ENCODE measurements at places on chromosomes 3 and 15.

DNA sequence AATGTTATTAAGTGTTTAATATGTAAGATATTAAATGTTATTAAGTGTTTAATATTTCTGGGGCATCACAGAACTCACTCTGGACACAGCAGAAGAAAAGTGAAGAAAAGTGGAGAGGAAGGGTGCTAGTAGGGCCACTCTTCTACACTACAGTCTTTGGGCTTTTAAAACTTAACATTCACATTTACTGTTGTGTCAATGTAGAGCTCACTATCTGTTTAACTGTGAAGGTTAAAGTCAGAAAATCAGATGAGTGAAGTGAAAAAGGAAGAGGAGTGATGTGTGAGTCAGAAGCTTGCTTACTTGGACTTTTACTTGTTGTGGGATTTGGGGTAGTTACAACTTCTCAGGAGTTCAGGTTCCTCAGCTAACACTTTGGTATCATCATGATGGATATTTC lies 145.3 kb upstream of the DNAJC19 start:
- no peak for DNase-seq

GRCh38 chr3:86921971-86922680 lies 68.8 kb downstream of the VGLL3 start:
- no peak for DNase-seq

DNA sequence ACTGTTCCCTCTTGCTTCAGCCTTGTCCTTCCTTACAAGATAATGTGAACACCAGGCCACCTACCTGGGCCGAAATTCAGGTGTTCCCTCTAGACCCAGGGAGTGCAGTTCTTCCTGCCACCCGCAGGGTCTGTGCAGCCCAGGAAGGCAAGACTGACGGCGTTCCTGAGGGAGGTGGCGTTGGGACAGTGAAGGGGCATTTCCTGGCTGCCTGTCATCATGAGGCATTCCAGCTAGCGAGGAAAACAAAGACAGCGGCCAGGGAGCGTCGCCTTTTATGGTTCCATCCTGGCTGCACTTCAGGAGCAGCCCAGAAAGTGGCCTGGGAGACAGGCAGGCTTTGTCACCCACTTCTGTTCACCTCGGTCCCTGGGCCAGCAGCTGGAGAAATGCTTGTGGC lies 84.8 kb upstream of the WNT5A start:
- no peak for DNase-seq

GRCh38 chr15:74399511-74400312 lies 32.3 kb upstream of the CYP11A1 start:
- DNase-seq: peak; percentile 62

DNA sequence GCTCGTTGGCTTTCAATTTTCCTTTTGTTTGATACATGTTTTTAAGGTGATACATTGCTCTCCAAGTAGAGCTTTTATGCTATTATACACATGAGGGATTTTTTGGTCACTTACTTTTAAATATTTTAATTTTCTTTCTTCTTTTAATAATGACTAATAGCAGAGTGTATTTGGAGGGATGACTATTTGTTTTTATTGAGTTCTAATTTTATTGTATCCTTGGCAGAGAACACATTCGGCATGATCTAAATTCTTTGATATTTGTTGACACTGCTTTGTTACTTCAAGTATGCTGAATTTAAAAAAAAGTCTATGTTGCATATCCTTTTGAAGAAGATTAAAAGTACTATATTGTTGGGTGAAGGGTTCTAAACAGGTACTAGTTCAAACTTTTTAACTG lies 149.9 kb upstream of the PDZRN3 start:
- no peak for DNase-seq

DNA sequence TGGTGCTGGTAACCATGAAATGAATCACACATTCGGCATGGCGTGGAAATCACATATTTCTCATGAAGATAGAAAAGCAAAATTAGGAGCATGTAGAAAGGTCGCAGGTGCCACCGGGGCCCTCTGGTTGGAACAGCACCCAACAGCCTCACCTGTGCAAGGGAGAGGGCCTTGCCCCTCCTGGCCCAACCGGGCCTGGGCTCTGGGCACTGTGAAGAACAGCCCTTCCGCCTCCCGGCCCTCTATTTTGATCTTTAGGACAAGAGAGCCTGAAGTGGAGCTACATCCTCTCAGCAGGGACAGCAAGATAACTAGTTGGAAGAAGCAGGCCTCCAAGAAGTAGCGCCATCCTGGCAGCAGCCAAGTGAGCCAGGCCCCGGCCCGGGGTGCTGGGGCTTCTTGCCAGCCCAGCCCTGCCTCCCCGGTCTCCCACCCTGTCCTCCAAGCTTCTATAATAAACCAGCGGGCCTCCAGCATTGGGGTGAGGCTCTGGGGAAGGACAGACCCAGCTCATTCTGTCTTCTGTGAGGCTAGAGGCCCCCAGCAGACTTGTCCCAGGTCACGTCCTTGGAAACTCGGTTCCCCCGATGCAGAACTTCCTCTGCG lies 46.1 kb upstream of the FGD5 start:
- DNase-seq: no peak

DNA sequence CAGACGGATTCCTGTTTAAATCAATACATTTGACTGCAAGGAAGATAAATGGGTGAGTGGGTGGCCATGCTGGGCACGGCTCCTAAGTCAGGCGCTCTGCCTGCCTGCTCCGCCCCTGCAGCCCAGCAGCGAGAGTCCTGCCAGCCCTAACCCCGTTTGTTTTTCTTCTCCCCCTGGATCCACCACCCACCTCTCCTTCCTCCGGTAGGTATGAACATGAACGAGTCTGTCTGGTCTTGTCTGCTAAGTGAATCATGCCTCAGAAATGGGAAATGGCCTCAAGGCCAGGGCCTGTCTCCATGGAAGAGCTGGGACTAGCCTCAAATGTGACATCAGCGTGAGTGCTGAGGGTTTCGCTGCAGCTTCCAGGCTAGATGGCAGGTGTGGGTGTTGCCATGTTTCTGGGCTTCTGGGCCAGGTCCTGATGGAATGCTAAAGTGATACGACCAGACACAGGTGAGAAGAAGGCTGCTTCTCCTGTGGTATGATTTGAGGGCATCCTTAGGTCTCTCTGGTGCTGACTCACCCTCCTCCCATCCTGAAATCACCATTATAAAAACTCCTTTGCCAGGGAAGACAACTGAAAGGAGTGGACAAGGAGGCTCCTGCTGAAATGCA lies 5.6 kb upstream of the FEM1B start:
- DNase-seq: no peak

GRCh38 chr15:101151288-101151687 lies 100.6 kb downstream of the CHSY1 start:
- no peak for DNase-seq

DNA sequence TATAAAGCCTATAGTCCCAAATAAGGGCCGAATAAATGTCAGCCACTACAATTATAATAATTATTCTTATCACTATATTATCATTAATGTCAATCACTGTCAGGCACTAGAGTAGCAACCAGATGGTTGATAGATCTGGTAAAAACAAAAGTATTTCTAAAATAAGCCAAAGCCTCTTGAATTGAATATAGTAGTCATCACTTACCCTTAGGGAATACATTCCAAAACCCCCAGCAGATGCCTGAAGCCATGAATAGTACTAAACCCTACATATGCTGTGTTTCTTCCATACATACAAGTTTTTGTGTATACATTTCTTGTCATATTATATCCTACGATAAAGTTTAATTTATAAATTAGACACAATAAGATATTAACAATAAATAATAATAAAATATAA lies 59.1 kb downstream of the LRRC3B start:
- DNase-seq: no peak

- no peak for DNase-seq
These were observed 2.9 kb downstream of the NCEH1 start for GRCh38 chr3:172707967-172708366.

GRCh38 chr3:133479401-133479800 lies 79.5 kb downstream of the BFSP2 start:
- no peak for DNase-seq

DNA sequence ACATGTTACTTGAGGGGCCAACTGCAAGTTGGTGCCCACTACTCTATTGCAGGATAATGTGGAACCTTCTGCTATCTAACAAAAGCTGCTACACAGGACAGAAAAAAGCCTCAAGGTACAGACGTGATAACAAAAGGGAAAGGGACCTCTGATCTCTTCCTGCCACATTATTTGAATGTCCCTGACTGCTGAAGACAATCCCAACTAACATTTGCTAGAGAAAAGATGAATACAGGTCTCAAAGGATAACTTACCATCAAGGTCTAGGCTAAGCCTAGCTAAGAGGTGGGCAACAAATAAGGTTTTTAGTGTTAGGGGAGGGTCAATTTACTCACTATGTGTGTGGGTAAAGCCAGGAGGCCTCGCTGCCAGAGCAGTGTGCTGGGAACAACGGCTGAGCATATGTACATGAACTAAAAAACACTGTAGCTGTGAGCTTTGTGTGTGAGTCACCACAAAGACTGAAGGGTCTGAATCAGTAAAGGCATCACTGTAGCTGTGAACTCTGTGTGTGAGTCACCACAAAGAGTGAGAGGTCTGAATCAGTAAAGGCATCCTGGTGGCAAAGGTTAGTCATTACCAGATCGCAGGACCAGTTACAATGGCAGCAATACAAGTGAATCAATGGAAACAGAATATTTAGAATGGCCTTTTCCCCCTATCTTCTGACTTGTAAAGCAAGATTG lies 111.7 kb downstream of the LMLN start:
- DNase-seq: no peak

- no peak for DNase-seq
These were observed 167.2 kb downstream of the RBMS3 start for GRCh38 chr3:29447946-29448627.

GRCh38 chr3:12985148-12985547 lies 88.1 kb downstream of the IQSEC1 start:
- no peak for DNase-seq

- no peak for DNase-seq
These were observed 30.9 kb downstream of the SPSB4 start for GRCh38 chr3:141082064-141082463.

DNA sequence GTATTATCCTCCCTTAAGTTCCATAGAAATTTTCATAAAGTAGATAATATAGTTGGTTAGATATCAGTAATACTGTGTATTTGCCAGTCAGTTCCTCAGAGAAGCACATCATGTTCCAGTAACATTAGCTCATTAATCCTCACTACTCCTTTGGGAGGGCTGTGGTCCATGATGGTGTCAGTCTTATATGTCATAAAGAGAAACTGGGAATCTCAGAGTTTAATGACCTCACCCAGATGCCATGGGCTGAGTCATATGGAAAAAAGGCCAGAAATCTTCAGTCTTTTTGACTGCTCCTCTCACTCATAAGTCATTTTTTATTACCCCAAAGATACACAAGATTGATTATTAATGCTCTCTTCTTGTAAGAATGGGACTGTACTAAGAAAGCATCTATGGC lies 188.6 kb downstream of the CHL1 start:
- no peak for DNase-seq

GRCh38 chr15:25860885-25861866 lies 2.0 kb downstream of the ATP10A start:
- peak; percentile 62 for DNase-seq

DNA sequence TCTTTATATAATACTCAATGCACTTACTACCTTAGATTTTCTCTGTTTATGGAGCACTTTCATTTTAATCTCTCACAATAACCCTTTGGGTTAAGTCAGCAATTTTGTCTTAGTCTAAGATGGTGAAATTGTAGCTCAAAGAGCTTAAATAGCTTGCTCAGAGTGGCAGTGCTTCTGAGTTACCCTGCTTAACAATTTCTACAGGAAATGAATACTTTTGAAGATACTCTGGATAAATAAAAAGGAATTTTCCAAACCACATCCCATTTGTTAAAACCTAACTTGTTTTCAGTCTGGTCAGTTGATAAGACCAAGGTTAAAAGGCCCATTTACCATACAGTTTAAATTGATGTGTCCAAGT lies 37.2 kb downstream of the HMG20A start:
- DNase-seq: no peak

DNA sequence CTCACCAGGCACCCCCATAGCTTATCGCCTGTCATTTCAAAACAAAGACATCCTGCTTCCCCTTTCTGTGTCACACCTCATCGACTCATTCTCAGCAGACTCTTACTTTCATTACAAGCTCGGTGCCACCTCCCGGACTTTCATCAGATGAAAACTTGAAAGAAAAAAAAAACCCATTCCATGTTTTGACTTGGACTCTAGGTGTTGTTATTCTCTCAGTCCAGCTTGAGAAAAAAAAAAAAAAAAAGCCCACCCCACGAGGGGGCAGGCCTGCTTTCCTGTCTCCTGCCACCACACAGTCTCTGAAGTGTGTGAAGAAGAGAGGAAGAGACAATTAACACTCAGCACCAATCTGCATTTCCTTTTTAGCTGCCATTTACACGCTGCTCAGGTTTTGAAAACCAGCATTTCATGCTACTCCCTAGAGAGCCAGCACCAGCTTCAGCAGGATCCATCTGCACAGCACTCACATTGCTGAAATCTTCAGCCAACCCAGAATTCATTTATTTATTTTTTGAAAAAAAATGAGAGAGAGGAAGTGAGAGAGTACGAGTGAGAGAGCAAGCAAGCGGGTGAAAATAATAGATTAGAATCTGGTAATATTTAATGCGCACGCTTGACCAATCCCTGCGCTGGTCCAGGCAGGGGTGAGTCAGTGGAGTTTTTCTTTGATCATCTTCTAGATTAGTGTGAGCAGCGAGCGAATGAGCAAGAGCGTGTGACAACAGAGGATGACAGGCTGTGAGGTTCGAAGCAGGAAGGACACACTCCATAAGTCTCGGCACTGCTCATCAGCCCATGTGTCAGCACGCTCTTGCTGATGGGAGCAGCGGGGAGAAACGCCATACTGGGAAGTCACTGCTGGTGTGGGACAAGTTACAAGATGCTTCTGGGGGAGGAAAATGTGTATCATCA lies 23.5 kb downstream of the ZNF80 start:
- no peak for DNase-seq

GRCh38 chr3:55162031-55162795 lies 234.4 kb upstream of the LRTM1 start:
- no peak for DNase-seq

GRCh38 chr3:162142511-162142910 lies 645.9 kb downstream of the OTOL1 start:
- no peak for DNase-seq

DNA sequence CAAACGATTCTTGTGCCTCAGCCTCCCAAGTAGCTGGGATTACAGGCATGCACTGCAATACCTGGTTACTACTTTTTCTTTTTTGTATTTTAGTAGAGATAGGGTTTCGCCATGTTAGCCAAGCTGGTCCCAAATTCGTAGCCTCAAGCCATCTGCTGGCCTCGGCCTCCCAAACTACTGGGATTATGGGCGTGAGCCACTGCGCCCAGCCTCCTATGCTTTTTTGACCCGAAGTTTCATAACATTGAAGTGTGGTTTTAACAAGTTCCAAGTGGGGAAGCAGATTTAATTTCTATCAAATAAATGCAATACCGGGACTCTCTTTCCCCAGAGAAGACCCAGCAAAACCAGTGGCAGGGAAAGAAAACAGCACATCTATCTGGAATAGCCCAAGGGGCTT lies 13.7 kb downstream of the SH3BP5 start:
- no peak for DNase-seq

GRCh38 chr3:63477494-63478129 lies 174.9 kb upstream of the SNTN start:
- no peak for DNase-seq

DNA sequence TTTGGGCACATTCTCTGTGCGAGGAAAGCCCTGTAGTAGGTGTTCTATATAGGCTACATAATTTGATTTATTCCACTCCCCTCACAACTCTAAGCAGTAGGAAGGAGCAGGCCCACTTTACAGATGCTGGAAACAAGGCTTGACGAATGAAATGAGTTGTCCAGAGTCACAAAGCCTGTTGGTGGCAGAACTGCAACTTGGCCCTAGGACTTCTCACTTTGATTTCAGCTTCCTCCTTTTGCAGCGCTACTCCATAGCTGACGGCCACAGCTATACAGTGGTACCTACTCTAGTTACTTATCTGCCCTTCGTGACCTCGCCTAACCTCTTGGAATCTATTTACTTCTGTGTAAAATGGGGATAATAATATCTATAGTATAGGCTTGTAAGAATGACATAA lies 2.5 kb upstream of the IRAK2 start:
- DNase-seq: no peak

All from bone marrow (tissue), 2 donors.